ENCODE measurements at places on chromosomes 7 and 10. TPM values are rescaled to one million over a fixed set of nuclear protein-coding genes. Genes with fewer than 3 reads are reported as not detected.

DNA sequence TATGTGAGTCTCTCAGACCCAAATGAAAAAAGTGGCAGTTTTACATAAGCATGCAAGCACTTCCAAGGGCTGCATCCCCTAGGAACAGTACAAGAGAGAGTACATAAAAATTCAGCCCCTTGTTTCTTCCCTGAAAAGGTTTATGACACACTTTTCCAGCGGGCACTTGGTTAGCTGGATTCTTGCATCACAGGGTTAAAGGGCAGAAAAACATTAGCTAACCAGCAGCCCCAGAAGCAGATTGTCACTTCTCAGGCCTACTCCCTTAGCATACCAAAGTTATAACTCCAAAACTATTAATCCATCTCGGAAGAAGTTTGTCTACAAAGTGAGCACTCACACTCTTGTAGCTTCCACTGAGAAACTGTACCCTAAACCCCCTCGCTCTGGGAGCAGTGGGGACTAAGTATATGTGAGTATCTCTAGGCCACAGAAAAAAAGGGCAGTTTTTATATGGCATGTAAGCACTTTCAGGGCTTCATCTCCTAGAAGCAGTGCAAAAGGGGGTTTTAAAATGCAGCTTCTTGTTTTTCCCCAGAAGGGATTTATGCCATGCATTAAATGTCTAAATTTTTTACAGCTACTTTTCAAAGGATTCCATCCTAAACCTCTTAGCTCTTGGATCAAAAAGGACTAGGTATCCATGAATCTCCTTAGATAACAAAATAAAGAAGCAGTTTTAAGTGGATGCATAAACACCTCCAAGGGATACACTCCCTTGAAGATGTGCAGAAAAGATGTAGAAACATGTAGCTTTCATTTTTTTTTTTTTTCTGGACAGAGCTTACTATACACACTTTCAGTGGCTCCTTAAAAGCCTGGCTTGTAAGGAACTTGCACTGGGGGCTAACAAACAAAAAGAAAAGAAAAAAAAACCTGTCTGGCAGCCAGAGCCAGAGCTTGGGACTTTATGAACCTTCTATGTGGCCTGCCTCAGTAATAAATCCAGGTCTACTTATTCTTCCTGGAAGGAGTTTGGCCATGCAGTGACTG lies 956.7 kb downstream of the CCSER2 start:
- H3K4me1 ChIP-seq = no peaks in the 10 kb centered on the region
- H3K27me3 ChIP-seq = no peaks in the 10 kb centered on the region
- no peak for DNase-seq
- no peak overlapping the region for H3K4me3 ChIP-seq

DNA sequence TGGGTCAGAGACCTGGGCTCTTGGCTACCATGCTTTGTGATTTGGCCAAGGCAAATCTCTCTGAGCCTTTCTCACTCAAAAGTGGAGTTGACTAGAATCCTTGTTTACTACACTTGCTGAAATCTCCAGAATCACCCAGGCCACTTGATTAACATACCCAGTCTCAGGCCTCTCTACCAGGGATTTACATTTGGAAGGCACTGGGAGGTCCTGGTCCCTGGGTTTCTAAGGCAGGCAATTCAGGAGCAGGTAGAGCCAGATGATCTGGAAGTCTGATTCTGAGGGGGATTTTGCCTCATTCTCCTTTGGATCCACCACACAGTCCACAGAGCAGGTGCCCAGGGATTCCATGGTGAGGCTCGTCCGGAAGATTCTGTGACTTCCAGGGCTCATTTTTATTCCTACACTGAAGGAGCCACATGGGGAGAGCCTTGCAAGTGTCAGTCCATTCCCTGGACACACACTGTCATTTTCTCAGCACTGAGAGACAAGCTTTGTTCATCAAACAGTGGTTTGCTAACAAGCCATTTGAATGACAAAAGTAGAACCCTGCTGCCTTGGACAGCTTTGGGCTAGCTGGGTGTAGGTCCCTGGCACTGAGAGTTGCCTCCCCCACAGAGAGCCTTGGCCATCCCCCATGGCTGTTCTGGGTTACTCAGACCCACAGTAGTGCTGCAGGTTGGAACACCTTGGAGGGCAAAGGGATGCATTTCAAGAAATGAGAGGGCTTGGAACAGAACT lies 74.2 kb downstream of the NOC3L start:
- H3K27me3 ChIP-seq = no peaks in the 10 kb centered on the region
- H3K36me3 ChIP-seq = peaks cover 2% of the 10 kb centered on the region
- no peak overlapping the region for H3K27ac ChIP-seq
- H3K4me3 ChIP-seq = no peak overlapping the region
- no peak for DNase-seq

Gene SYT15
- total RNA-seq = 3.4 TPM

DNA sequence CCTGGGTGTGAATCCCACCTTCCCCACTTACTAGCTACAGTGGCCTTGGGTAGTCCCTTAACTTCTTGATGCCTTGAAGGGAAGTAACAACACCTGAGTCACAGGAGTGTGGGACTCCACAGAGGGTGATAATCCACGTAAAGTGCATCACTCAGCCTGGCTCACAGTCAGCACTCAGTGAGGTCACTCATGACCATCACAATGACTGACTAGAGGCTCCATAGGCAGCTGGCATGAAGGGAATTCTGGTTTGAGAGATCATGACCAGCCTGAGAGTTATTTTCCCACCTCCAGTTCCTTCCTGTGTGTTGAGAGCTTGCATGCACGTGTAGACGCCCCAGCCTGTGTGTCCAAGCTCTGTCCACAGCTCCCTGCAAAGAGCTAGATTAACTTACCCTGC lies 34.8 kb downstream of the NEUROG3 start:
- H3K27me3 ChIP-seq = no peaks in the 10 kb centered on the region
- H3K4me1 ChIP-seq = no peaks in the 10 kb centered on the region
- H3K36me3 ChIP-seq = no peaks in the 10 kb centered on the region
- no peak overlapping the region for H3K27ac ChIP-seq
- DNase-seq = no peak

Gene IFRD1
- 154 TPM for total RNA-seq

Gene BTBD16
- not detected for total RNA-seq

DNA sequence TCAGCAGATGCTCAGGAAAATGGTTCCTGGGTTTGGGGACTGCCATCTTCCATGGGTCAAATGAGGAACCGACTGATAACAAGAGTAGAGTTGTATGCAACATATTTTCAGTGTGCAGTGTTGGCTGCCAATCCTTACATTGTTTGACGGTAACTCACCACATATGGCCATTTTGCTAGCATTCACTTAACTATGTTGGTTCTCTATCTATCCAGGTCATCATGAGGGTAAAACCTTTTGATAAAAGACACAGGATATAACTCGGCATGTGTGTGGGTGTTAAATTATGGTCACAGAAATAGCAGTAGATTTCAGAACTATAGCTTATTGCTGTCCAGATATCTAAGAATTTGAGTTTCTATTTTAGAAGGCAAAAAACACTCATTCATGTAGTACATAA lies 140.7 kb upstream of the AOAH start:
- H3K27ac ChIP-seq = no peak overlapping the region
- H3K4me3 ChIP-seq = no peak overlapping the region
- no peaks in the 10 kb centered on the region for H3K4me1 ChIP-seq
- no peaks in the 10 kb centered on the region for H3K36me3 ChIP-seq
- no peak for DNase-seq
- no peaks in the 10 kb centered on the region for H3K27me3 ChIP-seq

Gene ARL4A
- total RNA-seq = 13.0 TPM

DNA sequence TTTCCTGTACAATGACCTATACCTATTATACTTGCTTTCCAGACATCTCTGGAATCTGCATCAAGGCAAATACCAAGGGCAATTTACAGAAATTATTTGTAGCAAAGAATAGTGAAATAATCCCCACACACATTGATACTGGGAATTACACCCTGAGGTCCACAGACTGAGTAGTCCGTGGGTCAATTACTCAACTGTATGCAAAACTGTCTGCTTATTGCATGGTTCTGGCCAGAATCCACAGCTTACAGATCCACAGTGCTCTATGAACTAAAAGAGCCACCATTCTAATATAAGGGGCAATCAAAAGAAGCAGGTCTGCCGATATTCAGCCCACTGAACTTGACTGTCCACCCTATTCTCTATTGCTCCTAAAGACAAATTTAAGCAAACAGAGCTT lies 5.7 kb downstream of the CHCHD3 start:
- no peak overlapping the region for H3K4me3 ChIP-seq
- no peaks in the 10 kb centered on the region for H3K27me3 ChIP-seq
- peaks cover 10% of the 10 kb centered on the region for H3K4me1 ChIP-seq

DNA sequence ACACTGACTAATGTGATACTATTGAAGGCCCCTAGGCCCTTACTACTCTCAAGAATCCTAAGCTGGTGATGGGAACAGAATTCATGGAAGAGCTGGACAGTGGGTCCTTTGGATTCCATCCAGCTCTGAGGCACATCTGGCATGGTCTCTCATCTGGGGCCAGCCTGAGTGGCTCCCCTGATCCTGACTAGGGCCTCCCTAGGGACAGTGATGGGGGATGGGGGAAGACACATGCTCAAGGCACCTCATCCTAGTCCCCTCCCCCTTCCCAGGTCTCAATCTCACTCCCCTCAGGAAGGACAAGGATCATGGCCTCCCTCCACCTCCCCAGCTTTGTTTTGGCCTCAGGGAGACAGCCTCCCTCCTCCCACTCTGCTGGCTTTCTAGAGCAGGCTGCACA lies 1.8 kb downstream of the KCNIP2 start:
- no peaks in the 10 kb centered on the region for H3K36me3 ChIP-seq
- no peak overlapping the region for H3K27ac ChIP-seq
- H3K4me1 ChIP-seq = peaks cover 30% of the 10 kb centered on the region

DNA sequence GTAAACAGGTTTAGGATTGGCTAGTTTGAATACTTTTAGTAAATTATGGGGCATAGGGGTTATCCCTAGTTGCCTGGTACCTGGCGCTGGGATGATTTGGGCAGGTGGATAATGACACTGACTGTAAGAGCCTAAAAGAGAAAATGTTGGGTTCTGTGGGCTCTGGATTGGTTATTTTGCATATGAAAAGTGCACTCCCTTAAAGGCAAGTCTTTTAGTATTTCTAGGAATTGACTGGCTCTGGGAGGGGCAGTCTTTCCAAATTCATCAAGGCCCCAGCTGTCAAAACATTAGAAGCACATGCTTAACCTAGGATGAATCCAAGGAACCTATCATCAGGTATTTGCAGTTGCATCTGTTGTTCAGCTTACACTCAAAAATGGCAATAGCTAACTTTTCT lies 454.6 kb upstream of the SORCS1 start:
- H3K4me3 ChIP-seq = no peak overlapping the region
- no peak for DNase-seq
- H3K36me3 ChIP-seq = no peaks in the 10 kb centered on the region

- no peaks in the 10 kb centered on the region for H3K4me1 ChIP-seq
- H3K4me3 ChIP-seq = no peak overlapping the region
- H3K27me3 ChIP-seq = no peaks in the 10 kb centered on the region
- no peak overlapping the region for H3K27ac ChIP-seq
- H3K36me3 ChIP-seq = no peaks in the 10 kb centered on the region
These were observed 17.6 kb downstream of the DNTT start for GRCh38 chr10:96321822-96322221.

Gene CCDC172
- not detected for total RNA-seq

Gene CNTNAP2
- 1.0 TPM for total RNA-seq

Gene ZNF503
- 38.6 TPM for total RNA-seq

- peaks cover 8% of the 10 kb centered on the region for H3K27me3 ChIP-seq
- no peak for DNase-seq
- peaks cover 7% of the 10 kb centered on the region for H3K4me1 ChIP-seq
- no peak overlapping the region for H3K4me3 ChIP-seq
These were observed 25.8 kb downstream of the POLL start for GRCh38 chr10:101562231-101562630.

- DNase-seq = no peak
- no peak overlapping the region for H3K27ac ChIP-seq
- no peaks in the 10 kb centered on the region for H3K36me3 ChIP-seq
- no peak overlapping the region for H3K4me3 ChIP-seq
These were observed 237.4 kb downstream of the SEMA3D start for GRCh38 chr7:84949501-84949900.

- H3K36me3 ChIP-seq = no peaks in the 10 kb centered on the region
- no peaks in the 10 kb centered on the region for H3K27me3 ChIP-seq
- H3K4me3 ChIP-seq = no peak overlapping the region
- H3K27ac ChIP-seq = no peak overlapping the region
- no peak for DNase-seq
- H3K4me1 ChIP-seq = no peaks in the 10 kb centered on the region
These were observed 19.4 kb upstream of the LRRN3 start for GRCh38 chr7:111071556-111071955.

GRCh38 chr7:155774947-155775346 lies 37.3 kb downstream of the SHH start:
- no peak overlapping the region for H3K4me3 ChIP-seq
- H3K4me1 ChIP-seq = no peaks in the 10 kb centered on the region
- H3K27ac ChIP-seq = no peak overlapping the region
- H3K36me3 ChIP-seq = no peaks in the 10 kb centered on the region
- DNase-seq = no peak

DNA sequence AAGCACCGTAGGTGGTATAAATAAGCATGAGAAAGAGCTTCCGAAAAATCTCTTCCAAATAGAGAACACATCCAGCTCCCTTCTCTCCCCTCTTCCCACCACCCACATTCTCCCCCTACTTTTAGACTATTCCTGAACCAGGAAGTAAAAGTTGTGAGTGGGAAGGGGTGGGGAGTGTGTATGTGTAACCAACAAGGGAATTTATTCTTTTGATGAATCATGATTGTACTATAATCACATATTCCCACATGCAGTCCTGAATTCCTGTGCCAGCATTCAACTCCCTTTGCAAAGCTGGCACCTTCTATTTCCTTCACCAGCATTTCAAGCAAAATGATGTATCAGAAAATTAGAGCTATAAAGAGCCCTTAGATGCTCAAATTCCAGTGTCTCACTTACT lies 230.6 kb upstream of the CHRM2 start:
- no peak for DNase-seq
- no peak overlapping the region for H3K4me3 ChIP-seq
- no peaks in the 10 kb centered on the region for H3K27me3 ChIP-seq
- H3K4me1 ChIP-seq = no peaks in the 10 kb centered on the region

- DNase-seq = no peak
- H3K27ac ChIP-seq = no peak overlapping the region
- no peaks in the 10 kb centered on the region for H3K27me3 ChIP-seq
These were observed 409.7 kb upstream of the MTPN start for GRCh38 chr7:136386876-136387275.

DNA sequence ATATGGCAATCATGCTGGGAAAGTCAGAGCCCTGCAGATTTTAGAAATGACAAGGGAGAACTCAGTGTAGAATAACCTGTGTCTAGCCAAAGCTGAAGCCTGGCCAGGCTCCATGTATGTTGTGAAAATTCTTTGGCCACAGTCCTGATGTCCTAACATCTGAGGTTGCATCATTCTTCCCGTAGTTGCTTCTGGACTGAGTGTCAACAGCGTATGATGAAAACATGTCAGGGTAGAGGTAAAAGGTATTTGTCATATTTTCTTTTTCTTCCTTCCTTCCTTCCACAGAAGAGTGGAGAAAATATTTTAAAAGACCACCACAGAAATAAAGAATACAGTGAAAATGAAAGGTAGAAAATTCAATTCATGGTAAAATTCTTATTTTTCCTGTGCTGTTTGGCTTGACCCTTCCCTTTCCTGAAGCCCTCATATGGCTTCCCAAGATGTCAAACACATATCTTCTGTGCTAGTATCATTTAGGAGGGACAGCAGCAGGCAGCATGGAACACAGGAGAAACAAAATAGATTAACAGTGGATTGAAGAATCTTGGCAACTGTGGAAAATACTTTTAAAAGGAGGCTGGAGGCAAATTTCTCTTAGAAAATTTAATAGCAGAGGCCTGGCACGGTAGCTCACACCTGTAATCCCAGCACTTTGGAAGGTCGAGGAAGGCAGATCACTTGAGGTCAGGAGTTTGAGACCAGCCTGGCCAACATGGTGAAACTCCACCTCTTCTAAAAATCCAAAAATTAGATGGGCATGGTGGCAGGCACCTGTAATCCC lies 18.9 kb upstream of the NRBF2 start:
- no peak overlapping the region for H3K4me3 ChIP-seq
- peak; percentile 61 for DNase-seq
- no peak overlapping the region for H3K27ac ChIP-seq
- no peaks in the 10 kb centered on the region for H3K4me1 ChIP-seq
- H3K27me3 ChIP-seq = no peaks in the 10 kb centered on the region

All from body of pancreas (tissue), 4 donors.